Stimulated activated effector memory CD8-positive, alpha-beta T cell treated with anti-CD3 and anti-CD28 coated beads, Interleukin-12 subunit alpha, Interleukin-12 subunit beta, amount 100 ng/mL, for 72 hours (primary cell): ENCODE measurements at places on chromosomes 6 and 20.
A peak's percentile ranks its signal among the peaks of the same experiment; 100 is the strongest.

DNA sequence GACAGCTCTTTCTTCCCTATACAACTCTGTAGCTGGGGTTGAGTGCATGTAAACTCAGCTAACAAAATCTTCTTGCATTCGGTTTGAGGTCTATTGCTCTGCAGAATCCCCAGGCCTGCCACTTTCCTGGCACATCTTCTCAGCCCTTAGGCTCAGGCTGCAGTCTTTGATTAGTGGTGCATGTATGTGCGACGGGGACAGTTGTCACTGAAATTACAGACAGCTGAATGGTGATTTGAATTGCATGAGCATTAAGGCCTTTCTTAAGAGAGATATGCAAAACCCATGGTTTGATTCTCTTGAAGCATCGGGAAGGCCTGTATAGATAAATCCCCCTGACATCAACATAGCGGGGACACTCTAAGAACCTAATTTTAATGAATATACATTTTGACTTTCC lies 222.8 kb downstream of the CDH26 start:
- no peak for DNase-seq

DNA sequence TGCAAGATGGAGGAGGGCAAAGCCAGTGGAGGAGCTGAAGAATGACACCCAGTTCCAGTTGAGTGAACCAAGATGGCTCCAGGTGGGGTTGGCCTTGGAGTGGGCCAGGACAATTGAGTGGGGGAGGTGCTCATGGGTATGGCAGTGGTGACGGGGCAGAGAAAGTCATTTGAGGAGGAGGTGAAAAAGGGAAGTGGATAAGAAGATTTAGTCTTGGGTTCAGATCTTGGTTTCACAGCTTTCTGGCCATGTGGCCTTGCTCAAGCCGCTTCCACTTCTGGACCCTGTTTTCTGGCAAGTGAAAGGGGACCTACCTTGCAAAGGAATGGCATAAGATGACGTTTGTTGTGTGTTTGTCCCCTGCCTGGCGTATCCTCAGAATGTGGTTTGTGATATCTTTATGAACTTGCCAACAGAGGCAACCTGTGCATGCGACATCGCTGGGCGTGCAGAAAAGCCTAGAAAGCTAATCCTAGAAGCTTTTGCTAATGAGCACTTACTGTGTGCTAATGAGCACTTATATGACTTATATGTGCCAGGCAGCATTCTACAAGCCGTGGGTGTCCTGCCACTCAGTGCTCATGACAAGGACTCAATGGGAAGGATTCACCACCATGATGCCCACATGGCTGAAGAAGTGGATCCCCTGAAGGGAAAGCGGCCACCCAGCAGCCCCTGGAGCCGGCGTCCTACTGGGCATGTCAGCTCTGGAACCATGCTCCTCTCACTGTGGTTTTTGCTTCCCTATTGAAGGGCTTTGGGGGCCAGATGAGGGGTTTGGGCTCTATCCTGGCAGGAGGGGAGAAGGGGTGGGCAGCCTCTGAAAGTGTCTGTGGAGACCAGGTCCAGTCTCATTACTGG lies 23.6 kb upstream of the STX16 start:
- DNase-seq: no peak

DNA sequence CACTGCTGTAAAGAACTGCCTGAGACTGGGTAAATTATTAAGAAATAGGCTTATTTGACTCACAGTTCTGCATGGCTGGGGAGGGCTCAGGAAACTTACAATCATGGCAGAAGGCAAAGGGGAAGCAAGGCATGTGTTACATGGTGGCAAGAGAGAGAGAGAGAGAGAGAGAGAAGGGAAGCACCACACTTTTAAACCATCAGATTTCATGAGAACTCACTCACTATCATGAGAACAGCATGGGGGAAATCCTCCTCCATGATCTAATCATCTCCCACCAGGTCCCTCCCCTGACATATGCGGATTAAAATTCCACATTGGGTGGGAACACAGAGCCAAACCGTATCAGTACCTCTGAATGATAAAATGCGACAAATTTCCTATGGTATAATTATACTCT lies 203.9 kb upstream of the MARCKS start:
- DNase-seq: no peak

- DNase-seq: no peak
These were observed 24.8 kb upstream of the APMAP start for GRCh38 chr20:25017257-25017803.

DNA sequence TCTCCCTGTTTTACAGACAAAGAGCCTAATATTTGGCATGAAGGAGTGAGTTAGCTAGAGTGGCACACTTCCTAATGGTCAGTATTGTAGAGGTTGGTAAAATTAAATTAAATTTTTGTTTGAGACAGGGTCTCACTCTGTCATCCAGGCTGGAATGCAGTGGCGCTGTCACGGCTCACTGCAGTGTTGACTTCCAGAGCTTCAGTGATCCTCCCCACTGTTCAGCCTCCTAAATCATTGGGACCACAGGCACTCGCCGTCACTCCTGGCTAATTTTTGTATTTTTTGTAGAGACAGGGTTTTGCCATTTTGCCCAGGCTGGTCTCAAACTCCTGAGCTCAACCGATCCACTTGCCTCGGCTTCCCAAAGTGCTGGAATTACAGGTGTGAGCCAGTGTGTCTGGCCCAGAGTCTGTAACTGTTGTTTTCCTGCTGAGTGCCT lies 70.9 kb downstream of the SCAND1 start:
- DNase-seq: no peak

GRCh38 chr6:8814440-8815000 lies 379.2 kb upstream of the SLC35B3 start:
- DNase-seq: no peak

GRCh38 chr6:44000164-44000842 lies 126.9 kb downstream of the MRPL14 start:
- DNase-seq: no peak

DNA sequence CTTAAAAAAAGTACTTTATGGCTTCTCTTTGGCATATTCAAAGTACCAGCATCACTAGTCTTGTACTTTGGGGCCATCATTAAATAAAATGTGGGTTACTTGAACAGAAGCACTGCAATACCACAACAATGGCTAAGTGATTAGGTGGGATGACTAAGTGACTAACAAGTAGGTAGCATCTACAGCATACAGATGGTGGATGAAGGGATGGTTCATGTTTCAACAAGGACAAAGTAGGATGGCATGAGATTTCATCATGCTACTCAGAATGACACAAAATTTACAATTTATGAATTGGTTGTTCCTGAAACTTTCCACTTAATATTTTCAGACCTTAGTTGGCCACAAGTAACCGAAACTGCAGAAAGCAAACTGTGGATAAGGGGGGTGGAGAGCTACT lies 7.7 kb downstream of the MPC1 start:
- DNase-seq: no peak

DNA sequence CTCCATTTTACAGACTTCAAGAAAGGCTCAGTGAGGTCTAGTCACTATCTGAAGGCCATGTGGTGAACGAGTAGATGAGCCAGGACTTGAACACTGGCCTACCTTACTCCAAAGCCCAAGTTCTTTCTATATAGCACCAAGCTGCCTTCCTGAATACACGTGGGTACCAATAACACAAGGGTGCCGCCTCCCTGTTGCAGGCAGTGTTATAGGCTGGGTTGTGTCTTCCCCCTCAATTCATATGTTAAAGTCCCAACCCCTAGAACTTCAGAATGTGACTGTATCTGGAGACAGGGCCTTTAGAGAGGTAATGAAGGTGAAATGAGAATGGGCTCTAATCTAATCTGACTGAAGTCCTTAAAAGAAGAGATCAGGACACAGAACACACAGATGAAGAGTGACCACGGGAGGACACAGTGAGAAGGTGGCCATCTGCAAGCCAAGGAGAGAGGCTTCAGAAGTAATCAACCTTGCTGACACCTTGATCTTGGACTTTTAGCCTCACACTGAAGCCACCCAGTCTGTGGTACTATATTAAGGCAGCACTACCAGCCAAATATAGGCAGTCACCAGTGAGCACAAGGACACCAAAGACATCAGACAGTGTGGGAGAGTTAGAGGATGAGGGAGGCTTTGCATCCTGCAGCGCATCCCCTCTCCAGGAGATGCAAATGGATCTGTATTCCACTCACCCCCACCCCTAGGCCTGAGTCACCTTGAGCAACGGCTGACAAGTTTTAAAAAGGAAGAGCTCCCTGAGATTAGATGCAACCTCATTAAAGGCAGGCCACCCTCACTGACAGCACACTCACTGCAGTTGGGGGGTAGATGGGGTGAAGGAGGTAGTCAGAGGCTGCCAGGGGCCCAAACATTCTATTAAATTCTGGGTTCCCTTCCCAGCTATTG lies 40.9 kb upstream of the LYRM2 start:
- no peak for DNase-seq

GRCh38 chr20:10596710-10597121 lies 77.1 kb downstream of the JAG1 start:
- DNase-seq: no peak

DNA sequence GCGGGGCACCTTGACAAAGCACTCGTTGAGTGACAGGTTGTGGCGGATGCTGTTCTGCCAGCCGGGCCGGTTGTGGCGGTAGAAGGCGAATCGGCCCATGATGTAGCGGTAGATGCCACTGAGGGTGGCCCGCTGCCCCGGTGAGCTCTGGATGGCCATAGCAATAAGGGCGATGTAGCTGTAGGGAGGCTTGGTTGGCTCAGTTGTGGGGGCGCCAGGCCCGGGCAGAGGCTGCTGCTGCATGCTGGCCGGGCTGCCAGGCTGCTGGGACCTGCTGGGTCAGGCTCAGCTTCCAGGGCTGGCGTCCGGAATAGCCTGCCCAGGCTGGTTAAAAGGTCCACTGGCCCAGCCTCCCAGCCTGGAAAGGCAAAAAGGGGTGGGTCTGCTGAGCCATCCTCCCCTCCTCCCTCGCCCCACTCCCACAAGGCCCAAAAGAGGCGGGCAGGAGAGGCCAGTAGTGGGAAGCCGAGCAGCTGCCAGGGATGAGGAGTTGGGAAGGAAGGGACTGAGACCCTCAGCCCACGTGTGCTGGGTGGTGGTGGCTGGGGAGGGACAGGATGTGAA lies at the start of gene FOXS1:
FOXS1 (minus strand) TSS at position 305 of the 564 bp plus-strand sequence; CDS start at position 243, 62 bp downstream.
- no peak for DNase-seq

DNA sequence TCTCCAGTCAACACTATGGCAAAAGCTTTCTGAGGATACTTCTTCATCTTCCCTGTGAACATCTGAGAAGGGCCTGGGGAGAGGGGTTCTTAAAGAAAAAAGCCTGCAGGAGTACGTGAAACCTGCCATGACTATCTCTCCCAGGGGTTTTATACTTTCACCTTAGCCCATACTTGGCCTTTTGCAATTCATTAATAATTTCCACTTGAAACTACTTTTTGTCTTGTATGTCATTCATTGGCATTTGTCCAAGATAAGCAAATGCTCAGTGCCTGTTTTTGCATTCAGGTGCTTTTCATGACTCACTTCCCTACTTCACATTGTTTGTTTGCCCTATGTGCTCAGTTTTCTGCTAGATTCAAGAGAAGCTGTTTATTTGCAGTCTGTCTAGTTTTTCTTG lies 580.3 kb upstream of the GJE1 start:
- no peak for DNase-seq

DNA sequence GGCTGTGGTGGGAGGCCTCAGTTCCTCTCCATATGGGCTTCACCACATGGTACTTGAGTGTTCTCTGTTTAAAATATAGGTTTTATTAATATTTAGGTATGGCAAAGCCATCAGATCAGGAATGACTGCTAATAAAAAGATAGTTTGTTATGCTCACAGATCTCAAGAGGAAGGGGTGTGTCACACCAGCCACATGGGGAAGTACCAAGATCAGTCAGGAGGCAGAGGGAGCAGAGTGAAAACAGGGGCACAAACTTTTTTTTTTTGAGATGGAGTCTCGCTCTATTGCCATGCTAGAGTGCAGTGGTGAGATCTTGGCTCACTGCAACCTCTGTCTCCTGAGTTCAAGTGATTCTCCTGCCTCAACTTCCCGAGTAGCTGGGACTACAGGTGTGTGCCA lies 92.1 kb upstream of the GCM1 start:
- no peak for DNase-seq

- no peak for DNase-seq
These were observed 38.5 kb downstream of the DLGAP4 start for GRCh38 chr20:36344517-36345132.

DNA sequence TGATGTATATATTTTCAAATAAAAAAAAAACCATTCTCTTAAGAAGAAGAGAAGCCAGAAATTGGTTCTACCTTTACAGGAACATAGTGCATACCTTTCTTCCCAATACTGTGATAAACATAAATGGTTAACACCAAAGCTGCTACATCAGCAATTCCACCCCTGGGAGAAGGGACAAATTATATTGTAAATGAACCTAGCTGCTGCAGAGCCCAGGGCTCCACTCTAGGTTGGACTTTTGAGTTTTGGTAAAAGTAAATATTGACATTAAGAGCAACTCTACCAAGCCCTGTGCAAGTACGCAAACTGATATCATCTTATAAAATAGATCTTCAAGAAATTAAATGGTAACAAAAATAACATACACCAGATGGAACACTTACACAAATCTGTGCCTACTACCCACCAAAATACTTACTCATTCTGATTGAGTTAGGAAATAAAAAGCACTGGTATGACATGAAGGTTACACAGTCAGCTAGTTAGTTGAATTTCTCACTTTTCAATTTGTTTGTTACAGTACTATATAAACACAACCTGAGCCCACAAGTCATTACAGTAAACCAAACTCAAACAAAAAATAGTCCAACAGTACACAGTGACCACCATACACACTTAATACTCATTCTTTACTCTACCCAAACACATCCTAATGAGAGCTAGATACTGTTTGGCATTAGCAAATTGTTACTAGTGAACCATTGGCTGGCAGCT lies 223.3 kb upstream of the HEY2 start:
- DNase-seq: no peak

- peak; percentile 61 for DNase-seq
These were observed 163.2 kb upstream of the ZNF337 start for GRCh38 chr20:25859649-25860530.

- no peak for DNase-seq
These were observed 68.8 kb downstream of the TSHZ2 start for GRCh38 chr20:53040693-53041589.

DNA sequence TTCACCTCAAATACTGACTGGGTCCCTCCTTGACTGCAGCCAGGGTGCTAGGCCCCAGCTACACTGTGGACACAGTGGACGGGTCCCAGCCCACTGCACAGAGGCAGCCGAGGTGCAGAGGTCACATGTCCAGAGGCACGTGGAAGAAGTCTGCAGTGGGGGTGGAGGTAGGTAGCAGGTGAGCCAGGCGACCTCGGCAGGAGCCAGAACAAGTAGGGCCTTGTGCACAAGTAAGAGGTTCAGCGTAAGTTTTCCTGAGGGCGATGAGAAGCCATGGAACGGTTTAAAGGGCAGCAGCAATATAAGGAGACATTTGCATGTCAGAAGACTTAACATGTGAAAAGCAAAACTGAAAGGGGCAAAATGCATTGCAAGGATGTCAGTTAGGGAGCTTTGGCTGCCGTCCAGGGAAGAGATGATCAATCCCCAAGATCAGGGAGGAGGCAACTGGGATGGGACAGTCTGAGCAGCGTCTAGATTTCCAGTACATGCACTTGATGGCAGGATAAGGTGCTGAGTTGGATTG lies 49.7 kb upstream of the SNX9 start:
- no peak for DNase-seq

DNA sequence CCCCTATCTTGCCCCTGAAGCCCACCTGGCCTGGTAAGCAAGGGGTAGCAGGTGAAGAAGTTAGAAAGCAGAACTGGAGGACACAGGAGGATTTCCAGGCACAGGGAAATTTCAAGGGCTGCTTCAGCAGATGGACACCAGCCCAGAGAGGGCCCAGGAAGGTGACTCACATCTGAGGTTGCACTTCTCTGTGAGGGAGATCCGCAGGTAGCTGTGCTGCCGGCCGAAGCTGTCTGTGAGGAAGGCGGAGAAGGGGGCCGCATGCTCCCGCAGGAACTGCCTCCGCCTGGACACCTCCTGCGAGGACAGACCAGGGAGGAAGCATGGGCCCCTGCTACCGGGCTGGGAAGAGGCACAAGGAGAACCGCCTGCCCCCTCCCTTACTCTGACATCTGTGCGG lies 7.1 kb downstream of the MOCS1 start:
- no peak for DNase-seq
